Adrenal gland (tissue), 19 donors: ENCODE measurements at places on chromosomes 13 and 19. TPM values are rescaled to one million over a fixed set of nuclear protein-coding genes. Genes with fewer than 3 reads are reported as not detected.

- peak; percentile 96 for DNase-seq
Observed at GRCh38 chr19:5960005-5961001, 17.6 kb downstream of the RANBP3 start.

GRCh38 chr13:28622286-28622685, 36.6 kb upstream of the POMP start:
- DNase-seq: peak; percentile 70

DNA sequence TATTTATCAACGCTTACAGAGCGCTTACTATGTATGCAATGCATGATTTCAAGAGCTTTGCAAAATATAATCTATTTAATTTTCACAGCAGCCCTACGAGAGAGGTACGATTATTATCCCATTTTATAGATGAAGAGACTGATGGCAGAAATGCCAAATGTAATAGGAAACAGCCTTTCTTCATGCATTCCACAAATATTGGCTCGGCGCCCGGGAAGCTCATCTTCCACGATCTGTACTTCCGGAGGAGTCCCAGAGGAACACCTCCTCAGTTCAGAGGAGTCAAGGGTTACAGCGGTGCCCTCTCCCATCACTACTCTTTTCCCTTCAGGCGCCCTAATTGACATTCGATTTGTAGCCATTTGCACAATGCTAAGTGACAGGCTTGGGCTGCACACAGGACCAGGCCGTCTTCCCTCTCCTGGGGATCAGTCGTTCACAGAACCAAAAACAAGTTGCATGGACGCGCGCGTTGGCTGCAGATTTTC, 1.1 kb upstream of the ARHGAP35 start:
- peak; percentile 93 for DNase-seq

DNA sequence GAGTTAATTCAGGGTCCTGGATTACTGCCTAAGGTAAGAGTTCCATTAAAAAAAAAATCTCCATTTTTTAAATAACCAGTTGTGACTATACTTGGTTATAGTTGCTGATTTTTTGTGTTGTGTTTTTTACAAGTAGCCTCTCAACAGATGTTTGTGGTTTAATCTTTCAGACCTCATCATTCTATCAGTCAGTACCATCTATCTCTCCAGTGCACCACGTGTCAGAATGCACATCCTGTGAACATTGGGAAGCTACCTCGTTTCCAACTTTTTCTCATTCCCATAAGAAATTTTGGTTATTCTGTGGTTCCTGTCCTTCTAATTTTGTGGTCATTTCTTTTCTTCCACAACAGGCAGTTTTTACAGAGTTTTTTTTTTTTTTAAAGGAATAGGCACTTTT, 39.2 kb downstream of the WDFY2 start:
- no peak for DNase-seq

DNA sequence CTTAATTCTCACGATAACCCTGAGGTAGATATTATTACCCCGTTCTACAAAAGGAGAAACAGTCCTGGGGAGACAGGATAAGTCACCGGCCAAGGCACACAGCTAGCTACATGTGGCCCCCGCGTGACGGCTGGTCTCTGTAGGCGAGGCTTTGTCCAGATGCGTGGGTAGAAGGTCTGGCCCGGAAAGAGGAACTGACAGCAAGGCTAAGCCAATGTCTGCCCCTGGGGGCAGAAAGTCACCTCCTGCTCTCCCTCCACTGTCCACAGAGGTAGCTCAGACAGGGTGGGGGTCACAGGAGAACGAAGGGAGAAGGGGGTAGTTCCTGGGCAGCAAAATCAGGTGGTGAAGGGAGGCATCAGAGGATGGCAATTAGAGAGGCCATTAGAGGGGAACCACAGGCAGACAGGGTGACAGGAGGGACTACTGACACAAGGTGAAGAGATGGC, 1.8 kb downstream of the APOC4 start:
- DNase-seq: peak; percentile 50

DNA sequence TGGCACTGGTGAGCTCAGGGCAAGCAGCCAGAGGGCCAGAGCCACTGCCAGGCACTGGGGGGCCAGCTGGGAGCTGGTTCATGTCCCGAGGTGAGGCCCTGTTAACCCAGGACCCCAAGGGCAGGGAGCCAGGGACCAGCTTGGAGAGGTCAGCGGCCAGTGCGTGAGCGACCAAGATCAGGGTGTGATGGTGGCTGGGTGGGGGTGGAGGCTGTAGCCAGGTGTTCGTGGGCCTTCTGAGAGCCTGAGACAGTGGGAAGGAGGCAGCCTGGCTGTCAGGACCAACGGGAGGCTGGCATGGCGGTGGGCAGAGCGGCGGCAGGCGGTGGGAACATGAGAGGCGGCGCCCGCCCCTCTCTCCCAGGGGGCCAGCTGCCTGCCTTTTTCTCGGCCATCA, 8.1 kb upstream of the KPTN start:
- no peak for DNase-seq

DNA sequence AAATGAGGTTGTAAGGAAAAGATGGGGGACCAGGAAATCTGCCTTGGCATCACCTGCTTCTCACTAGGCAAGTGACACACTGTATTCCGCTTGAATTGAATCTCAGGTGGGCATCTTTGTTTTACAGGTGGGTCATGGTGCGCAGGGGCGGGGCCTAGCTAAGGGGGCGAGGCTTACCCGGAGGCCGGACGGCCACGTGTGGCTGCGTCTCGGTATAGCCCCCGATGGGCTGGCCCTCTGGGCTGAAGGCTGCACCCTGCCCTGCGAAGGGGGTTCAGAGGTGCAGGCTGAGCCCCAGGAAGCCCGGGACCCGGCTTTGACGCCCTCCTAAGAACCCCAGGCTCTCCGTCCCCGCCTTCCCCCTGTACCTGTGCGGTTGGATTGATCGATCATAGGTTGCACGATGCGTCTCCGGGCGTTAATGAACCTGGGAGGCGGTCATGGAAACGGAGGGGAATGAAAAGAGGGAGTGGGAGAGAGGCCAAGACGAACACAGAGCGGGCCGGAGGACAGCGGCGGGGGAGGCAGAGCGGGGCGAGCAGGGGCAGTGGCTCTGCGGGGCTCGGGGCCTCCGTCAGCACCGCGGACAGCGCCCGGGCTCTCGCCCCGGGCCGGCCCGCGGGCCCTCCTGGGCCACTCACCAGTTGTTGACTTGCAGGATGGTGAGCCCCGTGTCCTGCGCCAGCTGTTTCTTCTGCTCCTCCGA, 12.5 kb downstream of the MEIS3 start:
- DNase-seq: no peak

DNA sequence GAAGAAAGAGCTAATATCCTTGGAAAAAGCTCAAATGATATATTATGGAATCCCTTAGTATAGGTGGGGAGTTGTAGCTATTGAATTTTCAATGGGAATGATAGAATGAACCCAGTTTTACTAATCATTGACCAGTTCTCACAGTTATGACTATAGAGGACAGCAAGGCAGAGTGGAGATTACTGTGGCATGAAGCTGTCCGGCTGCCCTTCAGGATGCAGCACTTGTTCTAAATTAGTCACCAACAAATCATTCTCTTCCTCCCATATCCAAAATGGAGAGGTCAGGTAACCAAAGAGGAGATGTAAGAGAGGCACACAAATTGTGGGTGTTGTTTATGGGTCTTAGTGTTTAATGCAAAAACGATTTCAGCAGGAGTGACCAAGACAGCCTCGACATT, 1490.0 kb upstream of the MIR17HG start:
- DNase-seq: no peak

DNA sequence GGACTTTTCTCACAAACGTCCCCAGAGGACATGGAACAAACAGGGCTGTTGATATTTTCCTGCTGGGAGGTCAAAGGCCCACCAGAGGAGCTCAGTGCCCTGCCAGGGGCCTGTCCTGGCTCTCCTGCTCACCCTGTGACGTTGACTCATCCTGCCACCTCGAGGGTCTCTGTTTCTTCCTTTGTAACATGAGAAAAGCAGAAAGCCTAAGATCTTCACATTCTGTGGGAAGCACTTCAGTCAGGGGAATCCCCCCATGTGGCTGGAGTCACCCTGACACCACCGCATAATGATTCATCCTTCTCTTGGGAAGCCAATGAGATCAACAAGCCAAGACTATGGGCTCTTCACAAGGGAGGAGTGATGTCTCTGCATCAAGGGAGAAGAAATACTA, 147.9 kb downstream of the KATNAL1 start:
- DNase-seq: no peak

DNA sequence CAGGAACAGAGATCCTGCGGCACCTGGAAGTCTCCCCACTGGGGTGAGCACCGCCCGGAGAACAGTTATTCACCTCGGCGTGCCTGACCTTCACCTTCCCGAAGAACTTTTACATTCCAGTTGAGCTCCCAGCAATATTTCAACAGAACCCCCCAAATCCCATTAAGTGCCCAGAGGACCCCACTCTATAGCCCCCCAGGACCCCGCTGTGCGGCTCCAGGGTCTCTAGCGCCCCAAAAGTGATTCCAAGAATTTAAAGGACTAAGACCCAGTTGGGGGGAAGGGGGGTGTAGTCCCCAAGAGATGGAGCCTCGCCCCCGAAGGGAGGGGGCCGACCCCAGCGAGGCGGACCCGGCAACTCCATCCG, 480 bp downstream of the GPR108 start:
- DNase-seq: no peak

DNA sequence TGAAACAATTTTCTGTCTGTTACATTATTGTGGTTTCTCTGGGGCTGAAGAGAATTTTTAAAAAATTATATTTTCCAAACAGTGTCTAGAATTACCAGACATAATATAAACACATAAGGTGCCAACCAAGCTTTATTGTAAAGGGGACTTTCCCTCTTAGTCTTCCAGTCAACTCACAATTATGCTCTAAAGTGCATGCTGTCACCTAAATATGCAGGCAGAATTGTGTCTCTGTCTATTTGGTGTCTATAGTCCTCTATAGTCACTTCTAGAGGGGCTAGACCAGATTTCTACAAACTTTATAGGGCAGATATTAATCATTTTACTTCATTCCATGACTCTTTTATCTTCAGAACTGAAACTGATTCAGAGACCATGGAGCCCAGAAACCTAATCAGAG, 12.8 kb downstream of the ZNF254 start:
- DNase-seq: no peak

DNA sequence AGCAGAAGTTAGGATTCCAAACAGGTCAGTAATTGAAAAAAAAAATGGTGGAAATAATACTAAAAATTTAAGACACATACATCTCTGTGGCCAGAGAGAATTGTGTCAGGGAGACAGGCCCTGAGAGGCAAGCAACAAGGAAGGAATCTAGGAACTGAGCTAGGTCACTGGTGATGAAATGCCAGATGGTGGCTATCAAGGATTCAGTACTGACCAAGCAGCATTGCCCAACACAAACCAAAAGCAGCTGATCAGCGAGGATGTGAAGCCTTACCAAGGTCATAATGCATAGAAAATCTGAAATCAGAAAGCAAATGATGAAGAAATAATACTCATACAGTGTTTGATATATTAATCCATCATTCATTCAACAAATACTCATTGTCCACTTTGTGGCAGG, 905.0 kb downstream of the GPC5 start:
- no peak for DNase-seq

DNA sequence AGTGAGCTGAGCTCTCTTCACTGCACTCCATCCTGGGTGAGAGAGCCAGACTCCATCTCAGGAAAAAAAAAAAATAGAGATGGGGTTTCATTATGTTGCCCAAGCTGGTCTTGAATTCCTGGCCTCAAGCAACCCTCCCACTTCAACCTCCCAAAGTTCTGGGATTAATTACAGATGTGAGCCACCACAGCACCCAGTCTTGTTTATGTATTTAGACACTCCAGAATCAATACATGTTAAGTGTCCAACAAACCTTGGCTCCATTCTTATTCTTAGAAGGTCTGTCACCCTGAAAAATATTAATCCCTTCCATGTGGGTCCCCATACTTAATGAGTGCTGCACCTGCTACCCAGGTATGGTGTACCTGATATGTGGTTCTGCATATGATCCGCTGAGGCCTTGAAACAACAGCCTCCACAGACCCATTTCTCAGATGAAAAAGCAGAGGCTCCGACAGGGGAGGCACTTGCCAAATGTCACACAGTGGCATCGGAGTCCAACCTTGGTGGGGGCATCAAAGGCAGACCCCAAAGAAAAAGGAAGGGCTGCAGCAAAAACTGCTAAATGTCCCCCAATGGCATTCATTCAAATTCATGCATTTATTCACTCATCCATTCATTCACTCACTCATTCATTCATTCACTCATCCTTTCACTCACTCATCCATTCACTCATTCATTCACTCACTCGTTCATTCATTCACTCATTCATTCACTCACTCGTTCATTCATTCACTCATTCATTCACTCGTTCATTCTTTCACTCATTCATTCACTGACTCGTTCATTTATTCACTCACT, 16.7 kb downstream of the TICAM1 start:
- DNase-seq: no peak

DNA sequence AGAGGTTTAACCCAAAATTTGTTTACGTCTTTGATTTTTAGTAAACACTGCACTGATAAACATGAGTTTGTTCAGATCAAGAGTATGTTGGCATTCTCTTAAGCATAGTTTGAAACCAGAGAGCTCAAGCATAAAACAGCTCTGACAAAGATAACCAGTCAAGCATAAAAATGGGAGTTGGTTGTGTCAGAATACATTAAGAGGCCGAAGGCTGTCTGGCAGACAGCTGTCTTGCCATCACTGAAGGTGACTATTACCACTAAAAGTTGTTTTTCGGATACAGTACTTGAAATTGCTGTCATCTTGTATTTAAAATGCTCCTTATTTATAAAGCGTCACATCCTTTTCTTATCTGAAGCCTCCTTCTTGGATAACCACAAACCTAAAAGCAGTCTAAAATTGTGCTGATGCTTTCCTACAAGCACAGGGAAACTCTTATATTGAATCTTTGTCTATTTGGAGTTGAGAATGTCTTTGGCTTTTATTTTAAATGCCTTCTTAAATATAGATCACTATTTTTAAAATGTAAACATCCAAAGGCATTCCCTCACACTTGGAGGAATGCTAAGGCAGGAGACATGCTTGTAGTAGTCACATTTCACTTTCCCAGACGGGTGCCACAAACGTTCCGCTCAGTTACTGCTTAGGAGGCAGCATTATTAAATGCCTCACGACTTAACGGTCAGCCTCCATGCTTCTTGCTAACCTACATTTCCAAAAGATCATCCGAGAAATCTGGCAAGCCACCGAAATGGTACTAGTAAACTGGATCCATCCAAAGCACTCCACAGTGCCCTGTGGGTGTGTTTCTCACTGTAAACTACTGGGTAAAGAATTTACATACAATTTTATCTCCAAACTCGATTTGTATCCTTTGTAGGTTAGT, 1.5 kb downstream of the SMAD9 start:
- DNase-seq: no peak

- DNase-seq: no peak
Observed at GRCh38 chr13:96684469-96684868, 309.8 kb downstream of the OXGR1 start.

- no peak for DNase-seq
Observed at GRCh38 chr13:84088996-84089395, 206.7 kb upstream of the SLITRK1 start.

The IRGC gene
- not detected for total RNA-seq

The COLGALT1 gene
- 59.3 TPM for total RNA-seq

The TMPRSS9 gene
- total RNA-seq: 1.4 TPM

The LMTK3 gene
- total RNA-seq: 3.9 TPM

The ACOD1 gene
- not detected for total RNA-seq

The FAAP24 gene
- 1.2 TPM for total RNA-seq

The PABPC3 gene
- 0.11 TPM for total RNA-seq

The C19orf85 gene
- total RNA-seq: not detected
